ENCODE measurements at places on chromosomes 5 and 9.

- DNase-seq, result no peak
Measured at GRCh38 chr9:2008372-2008771, 6.8 kb upstream of the SMARCA2 start.

- no peak for DNase-seq
Measured at GRCh38 chr5:27639005-27639612, 600.7 kb upstream of the CDH9 start.

- no peak for DNase-seq
Measured at GRCh38 chr9:12737871-12738270, 36.9 kb upstream of the LURAP1L start.

DNA sequence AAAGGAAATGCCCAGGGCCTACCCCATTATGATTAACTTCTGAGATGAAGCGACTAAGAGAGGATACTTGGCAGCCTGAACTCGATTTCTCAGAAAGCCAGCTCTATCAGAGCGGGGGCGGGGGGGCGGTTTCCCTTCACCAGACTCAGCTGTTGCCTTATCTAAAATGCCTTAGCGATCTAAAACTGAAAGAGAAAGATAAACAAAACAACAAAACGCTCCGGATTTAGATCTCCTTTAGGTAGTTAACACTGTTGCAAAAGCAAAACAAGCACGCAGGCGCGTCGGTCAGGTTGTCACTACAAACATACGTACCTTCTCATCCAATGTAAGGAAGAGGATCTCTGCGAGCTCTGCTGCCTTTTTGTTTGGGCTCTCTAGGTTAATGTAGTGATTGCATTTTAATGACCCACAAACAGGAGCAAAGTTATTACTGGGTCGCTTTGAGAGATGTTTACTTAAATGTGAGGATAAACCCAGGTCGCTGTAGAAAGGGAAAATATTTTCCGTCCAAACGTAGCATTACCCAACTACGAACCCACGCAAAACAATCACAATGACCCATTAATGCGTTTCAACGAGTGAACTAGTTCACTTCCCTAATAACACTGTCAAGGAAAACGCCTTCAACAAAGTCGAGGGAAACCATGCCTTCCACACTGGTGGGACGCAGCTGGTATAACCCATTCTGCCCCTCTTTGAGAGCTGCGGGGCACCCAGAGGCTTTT, 982 bp downstream of the EPB41L4A start:
- DNase-seq, result no peak

GRCh38 chr9:38000332-38000731, 68.7 kb downstream of the SHB start:
- no peak for DNase-seq

GRCh38 chr5:6494939-6495338, 46.3 kb downstream of the UBE2QL1 start:
- DNase-seq, result no peak

DNA sequence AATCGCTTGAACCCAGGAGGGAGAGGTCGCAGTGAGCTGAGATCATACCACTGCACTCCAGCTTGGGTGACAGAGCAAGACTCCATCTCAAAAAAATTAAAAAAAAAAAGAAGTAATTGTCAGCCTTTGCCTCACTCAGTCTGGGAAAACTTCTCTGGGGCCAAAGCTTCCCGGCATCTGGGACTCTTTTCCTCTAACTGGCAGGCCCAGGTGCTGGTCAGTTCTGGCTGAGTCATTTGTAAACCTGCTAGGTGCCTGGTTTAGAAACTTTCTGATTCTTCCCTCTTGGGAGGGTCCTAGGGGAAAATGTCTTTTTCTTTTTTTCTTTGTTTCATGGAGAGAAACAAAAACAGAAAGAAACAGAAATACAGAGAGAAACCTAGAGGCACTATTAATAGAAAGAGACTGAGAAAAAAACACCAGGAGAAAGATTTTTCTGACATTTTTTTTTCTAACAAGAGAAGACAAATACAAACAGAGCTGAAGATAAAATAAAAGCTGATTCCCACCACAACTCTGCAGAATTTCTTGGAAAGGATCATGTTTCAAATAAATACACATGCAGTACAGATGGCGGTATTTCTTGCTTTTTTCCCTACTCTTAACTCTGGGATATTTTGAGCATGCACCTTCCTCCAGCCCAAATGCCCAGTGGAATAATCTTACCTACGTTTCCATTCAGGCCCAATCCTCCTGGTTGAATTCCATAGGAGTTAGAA, 22.1 kb upstream of the UBAP2 start:
- no peak for DNase-seq

DNA sequence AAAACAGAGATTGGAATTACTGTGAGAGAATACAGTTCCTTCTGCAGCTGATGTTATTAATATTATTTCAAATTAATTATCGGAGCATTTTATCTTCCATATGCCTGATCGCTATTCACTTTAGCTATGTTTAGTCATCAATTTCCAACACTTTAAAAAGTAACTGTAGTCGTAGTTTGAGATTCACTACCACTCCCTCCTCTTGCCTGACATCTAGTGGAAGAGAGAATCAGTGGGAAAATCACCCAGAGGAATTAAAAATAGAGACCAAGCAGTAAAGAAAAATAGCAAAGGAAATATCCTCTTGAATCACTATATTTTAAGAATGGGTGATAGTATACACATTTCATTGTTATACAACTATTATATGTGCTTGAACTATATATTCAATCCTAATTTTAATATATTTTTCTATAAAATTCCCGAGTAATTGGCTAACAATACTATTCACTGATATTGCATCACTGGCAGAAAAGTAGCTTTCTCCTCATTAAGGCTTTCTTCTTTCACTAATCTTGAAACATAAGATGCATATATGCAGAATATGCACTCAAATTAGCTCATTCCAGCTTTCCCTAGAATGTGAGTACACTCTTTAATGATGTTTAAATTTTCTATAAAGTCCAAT, 708.7 kb downstream of the CDH9 start:
- DNase-seq, result no peak

DNA sequence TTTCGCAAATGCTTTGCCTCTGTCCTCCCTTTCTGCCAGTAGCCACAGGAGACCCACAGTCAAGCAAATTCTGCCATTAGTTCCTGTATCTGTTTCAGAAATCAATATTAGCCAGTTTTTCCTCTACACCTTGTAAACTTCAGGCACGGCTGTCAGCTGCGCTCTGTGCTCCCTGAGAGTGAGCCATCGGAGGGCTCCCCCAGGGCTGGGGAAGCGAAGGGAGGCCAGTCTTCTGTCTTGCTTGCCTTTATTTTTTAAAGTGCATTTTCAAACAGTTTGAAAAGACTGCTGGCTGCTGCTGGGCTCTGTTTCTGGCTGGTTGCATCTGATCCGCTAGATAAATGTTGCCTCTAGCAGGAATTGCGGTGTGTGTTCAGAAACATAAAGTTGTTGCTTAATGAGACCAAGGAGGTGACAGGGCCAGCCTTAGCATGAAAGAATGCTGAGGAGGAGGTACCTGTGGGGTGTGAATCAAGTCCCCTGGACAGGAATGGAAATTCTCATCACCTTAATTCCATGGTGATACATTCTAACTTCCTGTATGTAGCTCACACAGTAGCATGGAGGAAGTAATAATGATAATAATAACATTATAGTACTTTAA, 421.7 kb upstream of the KIF2A start:
- DNase-seq, result no peak

DNA sequence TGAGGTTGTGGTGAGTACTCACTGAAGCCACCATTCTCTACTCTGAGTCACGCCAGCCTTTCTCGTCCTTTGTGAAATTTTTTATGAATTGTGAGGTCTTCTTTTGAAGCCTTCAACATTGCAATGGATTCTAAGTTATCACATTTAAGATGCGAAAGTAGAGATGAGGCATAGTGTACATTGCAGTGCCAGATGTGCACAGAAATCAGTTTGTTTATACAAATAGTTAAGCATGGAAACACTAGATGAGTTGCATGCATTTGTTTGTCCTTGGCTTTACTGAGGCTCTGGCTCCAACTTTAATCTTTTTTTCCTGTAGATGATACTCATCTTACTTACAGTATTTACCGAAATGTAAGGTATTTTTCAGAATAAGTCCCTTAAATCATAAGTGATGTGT, 453.7 kb upstream of the RIOK2 start:
- no peak for DNase-seq

All from stimulated activated CD8-positive, alpha-beta memory T cell treated with anti-CD3 and anti-CD28 coated beads, Interleukin-15, amount 100 ng/mL, for 1 hour (primary cell).